ENCODE measurements at places on chromosomes 4 and X. TPM values are rescaled to one million over a fixed set of nuclear protein-coding genes. Genes with fewer than 3 reads are reported as not detected.

- DNase-seq = peak; percentile 19
Measured at GRCh38 chr4:135508006-135508714, 1306.6 kb upstream of the PABPC4L start.

DNA sequence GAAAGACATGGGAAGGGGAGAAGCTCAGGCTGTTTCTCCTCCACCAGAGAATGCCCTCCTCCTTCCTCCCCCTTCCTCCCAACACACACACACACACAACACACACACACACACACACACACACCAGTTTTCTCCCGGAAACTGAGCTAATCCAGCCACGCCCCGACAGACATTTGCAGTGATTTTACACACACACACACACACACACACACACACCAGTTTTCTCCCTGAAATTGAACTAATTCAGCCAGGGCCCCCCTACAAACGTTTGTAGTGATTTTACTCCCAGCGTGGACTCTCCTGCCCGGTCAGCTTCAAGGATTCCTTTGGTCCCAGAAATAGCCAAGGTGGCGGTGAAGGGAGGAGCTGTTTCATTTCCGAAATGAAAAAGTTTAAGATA lies 32.9 kb upstream of the STX18 start:
- DNase-seq = peak; percentile 40

Gene LRP2BP
- 0.14 TPM for total RNA-seq

DNA sequence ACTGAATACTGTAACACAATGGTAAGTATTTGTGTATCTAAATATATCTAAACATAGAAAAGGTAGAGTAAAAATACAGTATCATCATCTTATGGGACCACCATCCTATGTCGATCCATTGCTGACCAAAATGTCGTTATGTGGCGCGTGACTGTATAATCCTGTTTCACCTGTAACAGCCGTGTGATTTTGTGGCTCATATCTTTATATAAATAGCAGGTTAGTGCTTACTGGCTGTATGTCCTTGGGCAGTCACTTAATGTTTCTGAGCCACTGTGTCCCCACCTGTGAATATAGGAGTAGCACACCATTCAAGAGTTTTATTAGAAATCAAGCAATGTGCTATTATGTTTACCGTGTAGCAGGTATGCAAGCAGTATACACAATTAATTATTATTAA lies 226.2 kb upstream of the FAT1 start:
- DNase-seq = no peak

DNA sequence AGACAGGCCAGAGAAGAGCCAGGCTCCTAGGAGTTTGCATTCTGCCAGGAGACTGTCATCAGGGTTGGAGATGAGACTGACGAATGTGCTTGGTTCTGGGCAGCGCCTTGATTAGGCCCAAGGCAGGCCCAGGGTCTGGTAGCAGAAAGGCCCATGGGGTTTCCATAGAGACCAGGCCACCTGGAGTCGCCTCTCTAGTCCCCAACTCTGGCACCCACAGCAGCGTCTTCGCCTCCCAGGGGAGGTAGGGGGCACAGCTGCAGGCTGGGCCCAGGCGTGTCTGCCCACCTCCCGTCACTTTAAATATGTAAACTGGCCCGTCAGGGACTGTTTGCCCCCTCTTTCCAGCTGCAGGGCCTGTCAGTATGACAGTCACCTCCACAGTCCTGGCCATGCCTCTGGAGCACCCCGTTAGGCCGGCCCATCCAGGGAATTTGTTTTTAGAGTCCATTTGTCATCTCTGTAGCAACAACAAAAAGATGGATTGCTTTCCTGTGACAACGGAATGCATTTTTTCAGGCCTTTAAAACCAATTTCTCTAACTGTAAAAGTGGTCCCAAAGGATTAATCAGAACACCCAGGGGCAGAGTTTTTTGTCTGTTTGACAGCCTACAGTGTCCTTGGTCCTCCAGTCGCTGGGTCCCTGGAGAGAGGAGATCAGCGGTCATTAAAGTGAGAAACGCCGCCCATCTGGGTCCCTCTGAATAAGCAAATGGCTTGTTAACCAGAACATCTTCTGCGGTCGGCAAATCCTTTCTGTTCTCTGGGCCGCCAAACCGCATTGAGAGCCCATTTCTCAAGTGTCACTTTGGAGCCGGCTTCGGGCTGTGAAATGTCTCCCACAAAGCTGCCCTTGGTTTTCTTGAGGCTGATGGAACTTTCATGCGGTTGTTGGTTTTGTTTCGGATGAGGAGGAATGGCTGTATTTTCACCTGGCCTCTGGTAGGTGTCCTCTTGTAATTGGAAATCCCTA lies 153.0 kb upstream of the PSAPL1 start:
- no peak for DNase-seq

Gene HPGDS
- total RNA-seq = not detected

Gene AKAP14
- total RNA-seq = not detected

Gene AFM
- not detected for total RNA-seq

- DNase-seq = no peak
Measured at GRCh38 chr4:41852229-41852628, 83.0 kb upstream of the TMEM33 start.

DNA sequence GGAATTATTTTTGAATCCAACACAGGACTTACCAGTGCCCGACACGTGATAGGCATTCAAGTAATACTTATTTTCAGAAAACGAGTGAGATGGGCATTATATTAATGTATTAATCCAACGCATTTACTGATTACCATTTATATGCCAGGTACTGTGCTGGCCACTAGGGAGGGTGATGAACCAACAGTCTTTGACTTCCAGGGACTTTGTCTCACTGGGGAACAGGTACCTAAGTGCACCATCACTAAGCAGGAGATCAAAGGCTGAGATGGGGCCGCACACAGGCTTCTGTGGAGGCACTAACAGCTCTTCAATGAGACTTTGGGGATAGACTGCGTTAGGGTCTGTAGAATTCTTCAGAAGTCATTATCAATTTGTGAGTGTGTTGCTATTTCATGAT lies 5.7 kb upstream of the TADA2B start:
- DNase-seq = no peak

GRCh38 chrX:38770152-38770551 lies 31.1 kb upstream of the MID1IP1 start:
- DNase-seq = no peak

GRCh38 chr4:115851918-115852766 lies 738.7 kb upstream of the NDST4 start:
- peak; percentile 10 for DNase-seq

GRCh38 chr4:21888195-21888976 lies 60.2 kb downstream of the KCNIP4 start:
- DNase-seq = peak; percentile 86

GRCh38 chrX:133983256-133983973 lies 2.0 kb downstream of the GPC3 start:
- DNase-seq = no peak

DNA sequence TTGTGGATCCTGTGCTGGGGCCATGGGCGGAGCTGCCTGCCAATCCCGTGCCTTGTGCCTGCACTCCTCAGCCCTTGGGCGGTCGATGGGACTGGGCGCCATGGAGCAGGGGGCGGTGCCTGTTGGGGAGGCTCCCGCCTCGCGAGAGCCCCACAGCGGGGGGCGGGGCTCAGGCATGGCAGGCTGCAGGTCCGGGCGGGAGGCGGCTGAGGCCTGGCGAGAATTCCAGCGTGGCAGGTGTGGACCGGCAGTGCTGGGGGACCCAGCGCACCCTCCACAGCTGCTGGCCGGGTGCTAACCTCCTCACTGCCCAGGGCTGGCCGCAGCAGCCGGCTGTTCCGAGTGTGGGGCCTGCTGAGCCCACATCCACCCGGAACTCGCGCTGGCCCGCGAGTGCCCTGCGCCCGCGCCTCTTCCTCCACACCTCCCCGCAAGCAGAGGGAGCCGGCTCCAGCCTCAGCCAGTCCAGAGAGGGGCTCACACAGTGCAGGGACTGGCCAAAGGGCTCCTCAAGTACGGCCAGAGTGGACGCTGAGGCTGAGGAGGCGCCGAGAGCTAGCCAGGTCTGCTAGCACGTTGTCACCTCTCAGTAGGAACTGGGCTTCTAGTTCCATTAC lies 85.9 kb downstream of the GBA3 start:
- no peak for DNase-seq

DNA sequence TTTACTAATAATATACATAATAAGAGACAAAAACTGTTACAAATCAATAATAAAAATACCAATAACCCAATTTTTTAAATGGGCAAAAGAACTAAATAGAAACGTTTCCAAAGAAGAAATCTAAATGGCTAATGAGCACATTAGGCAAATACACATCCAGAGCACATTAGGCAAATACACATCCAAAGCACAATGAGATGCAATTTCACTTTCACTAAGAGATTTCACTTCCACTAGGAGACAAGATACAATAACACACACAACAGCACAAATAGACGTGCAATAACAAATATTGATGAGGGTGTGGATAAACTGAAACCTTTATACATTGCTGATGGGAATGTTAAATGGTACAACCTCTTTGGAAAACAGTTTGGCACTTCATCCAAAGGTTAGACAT lies 250.7 kb downstream of the ARAP2 start:
- no peak for DNase-seq

Gene GSX2
- total RNA-seq = not detected

- DNase-seq = no peak
Measured at GRCh38 chrX:114152801-114153200, 431.1 kb upstream of the HTR2C start.

Gene CXorf49
- 70.9 TPM for total RNA-seq

DNA sequence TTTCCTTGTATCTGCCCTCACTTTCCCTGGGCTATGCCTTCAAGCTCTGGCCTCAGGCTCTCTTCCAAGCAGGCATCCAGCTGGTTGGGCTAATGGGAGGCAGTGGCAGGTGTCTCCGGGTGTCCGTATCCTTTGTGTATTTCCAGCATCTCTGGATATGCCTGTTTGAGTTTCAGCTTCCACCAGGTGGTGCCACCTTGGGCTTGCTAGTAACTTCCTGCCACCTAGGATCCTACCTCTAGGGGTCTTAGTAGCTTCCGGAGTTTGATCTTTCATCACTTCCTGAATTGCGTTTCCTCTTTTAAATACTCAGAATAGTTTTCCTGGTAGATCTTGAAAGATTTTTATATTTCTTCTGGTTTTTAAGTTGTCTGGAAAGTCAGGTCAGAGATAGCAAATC lies 23.2 kb upstream of the ANOS1 start:
- no peak for DNase-seq

Gene SSX2B
- not detected for total RNA-seq

Gene EMCN
- total RNA-seq = not detected

- DNase-seq = no peak
Measured at GRCh38 chr4:7324651-7325121, 110.0 kb downstream of the PSAPL1 start.

DNA sequence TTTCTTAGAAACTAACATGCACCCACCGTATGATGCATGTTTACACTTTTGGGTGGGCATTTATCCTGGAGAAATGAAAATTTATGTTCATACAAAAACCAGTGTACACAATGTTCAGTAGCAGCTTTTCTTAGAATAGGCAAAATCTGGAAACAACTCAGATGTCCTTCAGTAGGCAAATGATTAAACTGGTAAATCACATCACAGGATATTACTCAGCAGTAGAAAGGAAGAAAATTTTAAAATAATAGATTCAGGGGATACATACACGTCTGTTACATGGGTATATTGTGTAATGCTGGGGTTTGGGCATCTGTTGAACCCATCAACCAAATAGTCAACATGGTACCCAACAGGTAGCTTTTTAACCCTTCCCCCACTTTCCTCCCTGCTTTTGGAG lies 25.2 kb upstream of the HSPA4L start:
- DNase-seq = no peak

Data from epithelial cell of proximal tubule (primary cell).